Spleen (tissue), 13 donors: ENCODE measurements at places on chromosomes 11 and 22. TPM values are rescaled to one million over a fixed set of nuclear protein-coding genes. Genes with fewer than 3 reads are reported as not detected.

PKNOX2 gene
- 0.80 TPM for polyA plus RNA-seq

MS4A6E gene
- polyA plus RNA-seq: 0.65 TPM

DNA sequence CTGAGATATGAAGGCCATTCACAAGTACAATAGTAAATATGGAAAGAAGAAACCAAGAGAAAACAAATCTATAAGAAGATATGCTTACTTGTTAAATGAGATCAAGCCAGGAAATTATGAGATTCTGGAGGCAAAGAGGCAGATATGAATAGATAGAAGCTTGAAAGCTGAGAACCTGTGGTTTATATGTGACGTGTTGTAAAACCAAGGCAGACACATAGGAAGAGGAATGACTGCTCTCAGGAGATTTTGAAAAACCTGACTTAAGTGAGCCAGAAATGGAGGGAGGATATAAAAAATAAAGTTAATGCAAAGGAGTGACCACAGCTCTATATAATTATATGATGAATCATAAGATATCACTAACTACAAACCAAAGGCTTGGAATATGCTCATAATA lies 1160.5 kb upstream of the CNTN5 start:
- DNase-seq: no peak

DNA sequence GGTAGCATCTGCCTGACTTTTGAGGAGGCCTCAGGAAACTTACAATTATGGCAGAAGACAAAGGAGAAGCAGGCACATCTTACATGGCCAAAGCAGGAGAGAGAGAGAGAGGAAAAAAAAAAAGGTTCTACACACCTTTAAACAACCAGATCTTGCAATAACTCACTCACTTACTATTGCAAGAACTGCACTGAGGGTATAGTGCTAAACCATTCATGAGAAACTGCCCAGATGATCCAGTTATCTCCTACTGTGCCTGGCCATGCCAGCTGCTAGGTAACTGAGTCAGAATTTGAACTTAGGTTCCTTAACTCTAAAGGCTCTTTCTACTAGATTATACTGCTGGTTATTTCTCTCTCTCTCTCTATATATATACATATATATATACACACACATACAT lies 7.3 kb downstream of the HORMAD2 start:
- no peak for DNase-seq

- DNase-seq: no peak
Observed at GRCh38 chr11:1807264-1807995, 27.4 kb upstream of the SYT8 start.

DNA sequence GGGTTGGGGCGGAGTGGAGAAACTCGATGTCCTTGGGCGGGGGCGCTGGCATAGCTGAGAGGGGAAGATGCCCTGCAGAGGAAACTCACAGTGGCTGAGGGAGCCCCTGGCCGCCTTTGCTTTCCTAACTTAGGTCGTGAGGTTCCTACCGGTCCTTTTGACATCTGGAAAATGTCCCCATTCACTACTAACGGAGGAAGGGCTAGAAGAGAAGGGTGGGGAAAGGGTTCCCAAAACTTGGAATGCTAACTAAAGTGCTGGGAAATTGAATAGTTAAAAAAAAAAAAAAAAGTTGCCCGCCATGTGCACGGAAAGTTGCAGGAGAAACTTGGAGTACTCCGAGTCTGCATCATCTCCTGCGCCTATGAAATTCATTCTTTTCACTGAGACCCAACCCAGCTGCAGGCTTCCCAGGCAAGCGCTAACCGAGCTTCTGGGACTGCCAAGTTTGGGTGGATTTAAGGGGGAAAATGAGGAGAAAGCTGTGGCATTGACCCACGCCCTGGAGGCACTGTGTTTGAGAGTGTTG lies 796 bp downstream of the TIMP3 start:
- DNase-seq: no peak

DNA sequence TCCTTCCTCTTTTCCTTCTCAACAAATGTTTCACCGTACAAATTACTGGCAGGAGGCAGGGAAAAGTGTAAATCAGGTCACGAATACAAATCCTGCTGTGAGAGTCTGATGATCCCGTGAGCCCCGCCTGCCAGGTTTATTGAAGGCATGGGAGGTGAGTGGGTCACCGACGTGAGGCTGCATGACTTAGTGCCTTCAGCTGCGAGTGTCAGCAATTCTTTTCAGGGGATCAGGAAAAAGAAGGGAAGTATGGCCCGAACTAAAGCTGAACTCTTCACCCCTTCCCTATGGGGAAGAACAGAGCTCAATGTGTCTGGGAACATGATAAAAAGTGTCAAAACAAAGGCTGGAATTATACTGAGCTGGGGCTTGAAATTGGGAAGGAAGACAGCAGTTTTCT lies 166.2 kb downstream of the OPCML start:
- DNase-seq: no peak

DNA sequence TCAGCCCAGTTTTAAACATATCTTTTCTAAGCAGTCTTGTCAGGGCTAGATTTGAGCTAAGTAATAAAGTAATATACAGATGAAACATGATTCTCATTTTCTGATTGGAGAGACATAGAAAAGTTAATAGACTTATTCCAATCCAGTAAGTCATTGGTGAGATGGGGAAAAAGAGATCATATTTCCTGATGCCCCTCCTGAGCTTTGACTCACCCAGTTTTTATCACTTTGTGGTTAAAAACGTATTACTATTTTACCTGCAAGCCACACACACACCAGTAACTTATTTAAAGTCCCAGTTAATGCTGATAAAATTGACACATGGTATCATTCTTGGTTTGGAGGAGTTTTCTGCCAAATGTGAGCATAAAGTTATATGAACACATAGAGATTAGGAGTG lies 306.8 kb downstream of the CADM1 start:
- DNase-seq: no peak

DNA sequence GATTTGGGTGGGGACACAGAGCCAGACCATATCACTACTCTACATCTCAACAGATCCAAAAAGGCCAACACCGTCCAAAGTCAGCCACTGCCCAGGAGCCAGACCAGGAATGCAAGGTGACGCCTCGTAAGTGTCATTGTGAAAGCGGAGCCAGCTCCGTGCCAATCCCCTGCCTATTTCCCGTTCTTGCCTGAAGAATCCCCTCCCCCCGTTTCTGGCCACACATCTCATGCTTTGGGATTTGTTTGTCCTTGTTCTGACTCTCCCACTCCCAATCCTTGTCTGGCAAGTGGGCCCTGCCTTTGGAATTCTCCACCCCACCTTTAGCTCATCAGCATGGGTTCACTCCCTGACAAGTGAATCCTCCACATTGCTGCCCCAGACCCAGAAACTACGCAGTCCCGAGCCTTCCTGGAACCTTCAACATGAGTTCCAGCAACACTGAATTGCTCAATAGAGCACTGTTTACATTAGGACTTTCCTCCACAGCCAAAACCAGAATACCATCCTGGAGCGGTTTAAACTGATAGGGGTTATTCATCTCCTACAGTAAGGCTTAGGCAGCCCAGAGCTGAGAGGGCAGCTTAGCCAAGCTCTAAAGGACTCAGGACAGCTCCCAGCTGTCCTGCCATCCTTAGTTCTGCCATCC lies 6.0 kb upstream of the SLC35C1 start:
- peak; percentile 49 for DNase-seq

SLC37A2 gene
- 19.2 TPM for polyA plus RNA-seq

DNA sequence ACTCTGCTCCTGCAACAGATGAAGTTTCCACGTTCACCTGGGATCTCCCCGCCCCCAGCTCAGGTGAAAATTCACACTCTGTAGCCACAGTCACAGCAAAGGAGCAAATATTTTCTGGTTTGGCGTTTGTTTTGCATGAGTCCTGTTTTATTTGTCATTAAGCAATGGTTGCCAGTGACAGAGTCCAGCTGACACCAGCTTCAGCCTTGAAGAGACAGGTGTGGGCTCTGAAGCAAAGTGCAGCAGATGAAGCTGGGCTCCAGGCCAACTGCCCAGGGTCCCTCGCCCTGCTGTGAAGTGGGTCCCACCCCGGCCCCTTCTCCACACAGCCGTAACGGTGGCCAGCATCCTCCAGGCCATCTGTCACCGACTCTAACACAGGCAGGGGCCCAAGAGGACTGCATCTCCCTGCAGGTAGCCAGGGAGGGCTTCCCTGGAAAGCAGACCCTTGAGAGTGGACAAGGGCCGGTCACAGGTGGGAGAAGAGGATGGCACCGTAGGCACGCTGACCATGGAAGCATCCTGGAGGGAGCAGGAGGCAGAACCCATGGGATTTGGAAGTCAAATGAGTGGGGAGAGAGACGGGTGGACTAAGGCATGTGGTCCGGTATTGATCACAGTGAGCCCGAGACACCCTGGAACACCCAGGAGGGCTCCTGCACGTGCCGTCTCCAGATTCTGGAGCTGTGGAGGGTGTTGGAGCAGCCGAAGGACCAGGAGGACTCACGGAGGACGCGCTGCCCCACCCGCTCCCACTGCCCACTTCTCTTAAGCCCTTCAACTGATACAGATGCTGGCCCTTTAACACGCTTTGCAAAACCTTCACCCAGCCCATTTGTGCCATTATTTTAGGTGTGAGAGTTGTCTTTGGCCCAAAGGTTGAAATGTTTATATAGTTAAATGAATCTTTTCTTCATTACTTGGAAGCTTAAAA lies 294.5 kb downstream of the BRD1 start:
- DNase-seq: peak; percentile 40

DNA sequence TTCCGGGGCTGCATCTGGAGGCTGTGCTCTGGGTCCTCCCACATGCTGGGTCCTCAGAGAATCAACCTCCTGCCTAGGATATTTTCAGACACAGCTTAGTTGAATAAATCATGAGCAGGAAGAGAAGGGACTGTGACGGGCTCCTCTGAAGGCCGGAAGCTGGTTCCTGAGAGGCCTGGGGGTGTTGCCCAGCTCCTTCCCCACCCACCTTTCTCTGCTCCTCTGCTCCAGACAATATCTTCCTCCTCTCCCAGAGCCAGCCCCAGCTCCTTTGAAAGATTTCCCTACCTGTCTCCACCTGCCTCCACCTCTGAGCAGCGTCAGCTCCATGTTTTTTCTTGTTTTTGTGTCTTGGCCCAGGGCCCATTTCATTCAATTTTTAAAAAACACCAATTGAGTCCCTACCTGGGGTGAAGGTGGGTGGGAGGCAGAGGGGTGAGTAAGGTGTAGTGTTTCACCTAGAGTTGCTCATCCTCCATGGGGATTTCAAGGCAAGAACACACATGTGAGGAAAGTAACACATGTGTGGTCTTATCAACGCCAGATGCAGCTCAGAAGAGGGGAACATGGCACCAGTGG lies 24.8 kb upstream of the THY1 start:
- no peak for DNase-seq

DNA sequence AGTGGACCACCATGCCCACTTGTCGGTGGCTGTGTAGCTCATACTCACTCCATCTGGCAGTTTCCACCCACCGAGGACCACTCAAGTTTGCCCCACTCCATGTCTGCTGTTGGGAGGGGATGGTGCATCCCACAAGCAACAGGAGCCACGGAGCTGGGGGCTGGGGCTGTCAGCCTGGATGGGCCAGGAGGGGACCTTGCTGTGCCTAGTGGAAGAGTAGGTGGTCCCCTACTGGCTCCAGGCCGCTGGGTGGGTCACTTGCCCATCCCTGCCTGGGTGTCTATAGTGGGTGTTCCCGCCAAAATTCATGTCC lies 57.0 kb downstream of the SMIM38 start:
- DNase-seq: no peak

KRTAP5-1 gene
- not detected for polyA plus RNA-seq

DNA sequence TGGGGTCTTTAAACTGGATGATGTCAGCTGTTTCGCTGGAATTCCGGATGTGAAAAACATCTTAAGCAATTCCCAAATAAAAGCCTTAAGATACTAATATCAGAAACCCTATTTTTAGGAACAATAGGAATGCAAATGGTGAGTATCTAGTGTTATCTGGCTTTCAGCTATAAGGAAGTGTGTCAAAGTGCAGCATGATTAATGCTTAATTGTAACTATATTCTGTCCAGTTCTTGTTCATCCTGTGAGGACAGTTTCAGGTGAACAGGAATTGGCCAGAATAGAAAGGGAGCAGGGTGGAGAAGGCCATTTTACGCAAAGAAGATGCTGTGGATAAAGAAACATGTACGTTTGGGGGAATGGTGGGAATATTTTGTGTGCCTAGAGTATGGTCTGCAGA lies 108.2 kb downstream of the RASSF10 start:
- no peak for DNase-seq

DNA sequence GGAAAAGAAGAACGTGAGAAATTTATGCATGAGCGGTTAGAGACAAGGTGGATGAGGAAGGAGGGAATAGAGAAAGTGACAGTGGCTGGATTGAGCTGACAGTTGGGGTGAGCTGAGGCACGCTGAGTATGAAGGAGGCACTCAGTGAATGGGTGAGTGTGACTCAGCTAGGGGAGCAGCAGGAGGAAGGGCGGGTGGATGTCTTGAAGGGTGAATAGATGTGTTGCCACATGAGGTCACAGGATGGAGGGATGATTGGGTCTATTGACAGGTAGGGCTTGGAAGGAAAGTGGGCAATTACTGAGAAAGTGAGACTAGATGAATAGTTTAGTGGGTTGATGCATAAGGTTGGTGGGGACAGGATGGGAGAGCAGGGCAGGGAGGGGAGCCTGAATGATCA lies 8.0 kb downstream of the IFITM10 start:
- no peak for DNase-seq

DNA sequence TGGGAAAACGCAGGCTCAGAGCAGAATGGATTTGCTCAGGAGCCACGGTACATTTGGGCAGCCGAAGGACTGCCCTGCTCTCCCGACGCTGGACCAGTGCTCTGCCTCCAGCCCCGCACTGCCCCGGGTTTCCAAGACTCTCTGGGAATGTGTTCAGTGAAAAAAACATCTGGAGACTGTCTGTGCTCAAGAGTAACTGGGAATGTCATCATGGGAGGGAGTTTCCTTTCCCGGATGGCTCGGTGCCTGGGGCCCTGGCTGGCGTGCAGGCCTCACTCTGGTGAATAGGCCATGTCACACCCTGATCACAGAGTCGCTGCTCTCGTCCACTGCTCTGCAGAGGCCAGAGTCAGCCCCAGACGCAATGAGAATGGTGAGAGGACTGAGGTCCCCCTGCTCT lies 9.8 kb upstream of the APOL6 start:
- DNase-seq: peak; percentile 72

- DNase-seq: no peak
Observed at GRCh38 chr22:44543362-44543761, 45.3 kb upstream of the RTL6 start.

- DNase-seq: no peak
Observed at GRCh38 chr11:78961247-78961646, 386.6 kb upstream of the NARS2 start.

MYO18B gene
- polyA plus RNA-seq: 0.03 TPM

SLN gene
- 0.86 TPM for polyA plus RNA-seq

GRCh38 chr22:28978863-28979796 lies 82.5 kb downstream of the C22orf31 start:
- no peak for DNase-seq

GRCh38 chr22:29782061-29782845 lies 15.1 kb downstream of the UQCR10 start:
- DNase-seq: no peak

DNA sequence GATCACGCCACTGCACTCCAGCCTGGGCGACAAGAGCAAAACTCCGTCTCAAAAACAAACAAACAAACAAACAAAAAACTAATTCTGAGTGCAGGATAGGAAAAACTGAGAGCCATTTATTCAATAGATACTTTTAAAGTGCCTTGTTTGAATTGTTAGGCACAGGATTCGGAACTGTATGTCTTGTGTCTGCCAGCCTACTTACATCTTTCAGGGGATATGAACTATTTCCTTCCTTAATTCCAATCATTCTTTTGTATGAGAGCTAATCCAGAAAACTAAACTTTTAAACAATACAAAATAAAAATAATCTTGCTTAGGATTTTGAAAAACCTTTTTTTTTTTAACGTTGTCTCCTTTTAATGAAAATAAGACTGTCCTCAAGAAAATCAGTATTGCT lies 12.6 kb downstream of the UVRAG start:
- DNase-seq: no peak
